ENCODE measurements at places on chromosomes 16 and 17.

GRCh38 chr16:17828012-17828411, 357.3 kb upstream of the XYLT1 start:
- DNase-seq = no peak
- no peaks in the 10 kb centered on the region for H3K36me3 ChIP-seq
- no peak overlapping the region for H3K27ac ChIP-seq
- no peaks in the 10 kb centered on the region for H3K4me1 ChIP-seq
- H3K27me3 ChIP-seq = peaks cover 11% of the 10 kb centered on the region

DNA sequence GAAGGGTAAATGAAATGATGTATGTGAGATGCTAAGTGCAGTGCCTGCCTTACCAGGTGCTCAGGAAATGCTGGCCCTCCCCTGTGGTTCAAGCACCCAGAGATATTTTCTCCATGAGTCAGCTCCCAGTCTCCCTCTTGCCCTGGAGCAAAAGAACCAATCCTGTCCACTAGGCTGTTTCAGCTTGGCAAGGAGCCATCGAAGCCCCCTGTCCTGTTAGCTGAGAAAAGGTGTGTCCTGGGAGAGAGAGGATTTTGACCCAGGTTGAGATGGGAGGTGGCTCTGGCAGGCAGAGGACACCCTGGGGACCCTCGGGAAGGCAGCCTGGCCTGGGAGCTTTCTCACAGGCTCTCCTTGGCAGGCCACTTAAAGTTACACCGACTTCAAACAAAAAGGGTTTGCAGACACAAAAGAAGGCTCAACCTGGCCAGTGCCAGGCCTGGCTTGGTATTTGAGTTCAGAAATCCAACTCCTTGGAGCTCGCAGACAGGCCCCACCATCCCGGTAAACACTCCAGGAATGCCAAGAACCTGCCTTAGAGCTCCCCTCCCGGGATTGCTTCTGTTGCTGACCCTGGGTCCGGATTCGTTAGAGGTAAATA, 29.6 kb downstream of the NTN1 start:
- no peaks in the 10 kb centered on the region for H3K4me1 ChIP-seq
- no peak for DNase-seq
- no peak overlapping the region for H3K4me3 ChIP-seq
- peaks cover 14% of the 10 kb centered on the region for H3K27me3 ChIP-seq
- no peak overlapping the region for H3K27ac ChIP-seq
- no peaks in the 10 kb centered on the region for H3K36me3 ChIP-seq

DNA sequence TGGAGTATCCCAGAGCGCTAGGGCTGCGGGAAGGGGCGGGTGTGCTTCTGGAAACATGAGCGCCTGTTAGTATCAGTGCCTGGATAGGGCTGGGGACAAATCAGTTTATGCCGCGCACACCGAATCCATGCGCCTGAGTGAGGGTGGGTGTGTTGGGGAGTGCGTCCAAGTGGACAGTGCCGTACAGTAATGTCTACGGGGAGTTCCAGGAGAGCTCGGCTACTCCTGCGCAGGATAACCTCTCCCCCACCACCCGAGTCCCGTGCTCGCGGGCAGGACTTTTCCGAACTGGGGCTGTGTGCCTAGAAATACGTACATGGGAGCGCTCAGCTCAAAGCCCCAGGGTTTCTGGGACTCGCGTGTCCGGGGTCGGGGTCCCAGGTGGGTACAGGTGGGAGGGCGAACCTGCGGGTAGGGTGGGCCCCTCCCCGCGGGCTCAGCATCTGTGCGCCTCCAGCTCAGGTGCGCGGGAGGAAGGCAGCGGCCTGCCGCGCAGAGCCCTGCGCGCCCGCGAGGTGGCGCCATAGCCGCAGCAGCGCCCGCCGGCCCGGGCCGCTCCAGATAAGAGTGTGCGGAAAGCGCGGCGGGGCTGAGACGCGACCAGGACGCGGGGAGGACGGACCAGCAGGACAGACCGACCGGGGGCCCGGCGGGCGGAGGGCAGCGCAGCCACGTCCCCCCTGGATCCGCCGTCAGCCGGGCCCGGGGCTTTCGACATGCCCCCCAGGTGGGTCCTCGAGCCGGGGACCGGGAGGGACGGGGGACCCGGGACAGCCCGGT, at the start of gene HIC1:
HIC1 (plus strand) TSS at position 592 of the 780 bp plus-strand sequence. CDS start 1,588 bp downstream, outside the sequence.
- H3K27ac ChIP-seq = peak within 1 kb of the TSS; percentile 63
- peaks cover 33% of the 10 kb centered on the region for H3K4me1 ChIP-seq
- peaks cover 13% of the 10 kb centered on the region for H3K36me3 ChIP-seq
- peak; percentile 89 for DNase-seq

GRCh38 chr17:50803676-50804075, 31.7 kb upstream of the WFIKKN2 start:
- no peak for DNase-seq
- no peaks in the 10 kb centered on the region for H3K27me3 ChIP-seq
- H3K4me1 ChIP-seq = no peaks in the 10 kb centered on the region
- no peak overlapping the region for H3K4me3 ChIP-seq

DNA sequence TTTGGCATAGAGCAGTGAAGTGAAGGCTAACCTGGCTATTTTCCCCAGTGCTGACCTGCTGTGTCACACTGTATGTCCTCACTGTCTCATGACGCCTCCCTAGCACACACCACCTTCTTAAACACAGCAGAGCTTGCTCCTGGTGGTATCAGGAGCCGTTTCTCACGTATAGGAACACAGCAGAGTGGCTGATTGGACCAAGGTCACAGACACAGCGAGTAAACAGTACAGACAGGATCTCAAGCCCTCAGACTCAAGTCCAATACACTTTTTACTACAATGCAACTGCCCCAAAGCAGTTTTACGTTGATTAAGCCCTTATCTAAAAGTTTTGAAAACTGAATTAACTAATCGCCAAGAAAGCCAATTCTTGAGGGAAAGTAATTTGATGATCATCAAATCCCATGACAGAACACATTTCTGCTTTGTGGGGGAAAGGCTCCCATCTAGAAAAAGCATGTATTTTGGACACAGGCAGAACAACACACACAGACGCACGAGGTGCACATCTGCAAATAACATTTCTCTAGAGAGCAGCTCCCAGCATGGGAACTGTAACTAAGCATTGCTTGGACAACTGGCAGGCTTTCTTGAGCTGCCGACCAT, 15.2 kb downstream of the ARHGAP17 start:
- DNase-seq = no peak
- peaks cover 67% of the 10 kb centered on the region for H3K4me1 ChIP-seq
- H3K4me3 ChIP-seq = no peak overlapping the region

DNA sequence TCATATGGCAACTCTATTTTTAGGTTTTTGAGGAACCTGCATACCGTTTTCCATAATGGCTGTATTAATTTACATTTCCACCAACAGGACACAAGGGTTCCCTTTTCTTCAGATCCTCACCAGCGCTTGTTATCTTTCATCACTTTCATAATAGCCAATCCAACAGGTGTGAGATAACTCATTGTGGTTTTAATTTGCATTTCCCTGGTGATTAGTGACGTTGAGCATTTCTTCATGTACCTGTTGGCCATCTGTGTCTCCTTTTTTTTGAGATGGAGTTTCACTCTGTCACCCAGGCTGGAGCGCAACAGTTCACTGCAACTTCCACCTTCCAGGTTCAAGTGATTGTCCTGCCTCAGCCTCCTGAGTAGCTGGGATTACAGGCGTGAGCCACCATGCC, 36.2 kb upstream of the ABCC3 start:
- H3K27ac ChIP-seq = no peak overlapping the region
- no peaks in the 10 kb centered on the region for H3K4me1 ChIP-seq
- H3K27me3 ChIP-seq = peaks cover 16% of the 10 kb centered on the region

DNA sequence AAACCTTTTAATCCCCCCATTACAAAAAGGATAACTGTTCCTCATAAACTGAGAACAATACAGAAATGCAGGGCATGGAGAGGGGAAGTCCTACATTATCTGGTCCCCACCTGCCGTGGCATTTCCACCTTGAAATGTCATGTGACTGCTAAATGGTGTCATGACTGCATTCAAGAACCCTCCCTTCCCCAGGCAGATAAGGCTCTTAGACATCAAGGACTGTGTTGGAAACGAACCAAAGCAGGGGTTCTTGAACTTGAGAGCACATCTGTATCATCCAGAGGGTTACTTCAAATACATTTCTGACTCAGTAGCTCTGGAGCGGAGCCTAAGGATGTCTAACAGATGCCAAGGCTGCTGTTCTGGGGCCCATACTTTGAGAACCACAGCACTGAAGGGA, 18.4 kb downstream of the CMTM3 start:
- no peak overlapping the region for H3K4me3 ChIP-seq
- no peaks in the 10 kb centered on the region for H3K27me3 ChIP-seq
- no peak overlapping the region for H3K27ac ChIP-seq
- H3K36me3 ChIP-seq = no peaks in the 10 kb centered on the region
